ENCODE measurements at places on chromosomes 6 and 20.

GRCh38 chr20:63978319-63979228, 868 bp downstream of the SAMD10 start:
- DNase-seq: no peak

DNA sequence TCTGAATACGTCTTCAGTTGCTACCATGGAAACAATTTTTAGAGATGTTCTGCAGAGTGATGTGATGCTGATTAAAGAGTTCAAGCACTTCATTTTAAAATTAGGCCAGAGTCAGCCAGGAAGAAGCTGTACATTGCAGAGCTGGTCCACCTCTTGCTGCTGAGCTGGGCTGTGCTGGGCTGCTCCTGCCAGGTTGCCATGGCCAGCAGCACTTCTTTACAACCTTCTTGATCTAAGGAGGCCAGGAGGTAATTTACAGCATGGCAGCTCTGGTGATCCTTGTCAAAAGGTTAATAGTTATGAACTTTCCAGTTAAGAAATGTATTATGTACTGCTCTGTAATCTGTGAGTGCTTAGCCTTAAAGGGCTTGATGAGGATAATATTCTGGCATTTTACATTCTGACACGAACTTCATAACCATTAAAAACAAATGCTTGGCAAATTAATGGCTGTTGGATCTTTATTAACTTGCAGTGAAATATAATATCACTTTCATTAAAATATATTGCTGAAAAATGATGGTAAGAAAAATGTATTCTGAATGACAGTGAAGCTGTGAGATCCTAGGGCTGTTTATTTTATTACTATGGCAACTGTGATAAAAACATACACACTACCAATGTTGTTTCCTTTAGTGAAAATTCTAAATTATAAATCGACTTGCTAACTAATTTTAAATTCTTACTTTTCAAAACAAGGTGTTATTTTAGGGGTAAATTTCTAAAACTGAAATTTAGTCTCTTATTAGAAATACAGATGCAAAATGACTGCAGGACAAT, 259.7 kb downstream of the RFPL4B start:
- DNase-seq: no peak

GRCh38 chr6:142802124-142802523, 142.9 kb downstream of the HIVEP2 start:
- DNase-seq: peak; percentile 89

GRCh38 chr6:157029980-157030690, 253.0 kb downstream of the ARID1B start:
- DNase-seq: no peak
